ENCODE measurements at places on chromosomes 5 and 9. TPM values are rescaled to one million over a fixed set of nuclear protein-coding genes. Genes with fewer than 3 reads are reported as not detected.

- no peaks in the 10 kb centered on the region for H3K27me3 ChIP-seq
- no peak for DNase-seq
- H3K4me1 ChIP-seq = no peaks in the 10 kb centered on the region
- H3K27ac ChIP-seq = no peak overlapping the region
- H3K36me3 ChIP-seq = no peaks in the 10 kb centered on the region
Observed at GRCh38 chr5:94420885-94421284, 197.5 kb downstream of the KIAA0825 start.

DNA sequence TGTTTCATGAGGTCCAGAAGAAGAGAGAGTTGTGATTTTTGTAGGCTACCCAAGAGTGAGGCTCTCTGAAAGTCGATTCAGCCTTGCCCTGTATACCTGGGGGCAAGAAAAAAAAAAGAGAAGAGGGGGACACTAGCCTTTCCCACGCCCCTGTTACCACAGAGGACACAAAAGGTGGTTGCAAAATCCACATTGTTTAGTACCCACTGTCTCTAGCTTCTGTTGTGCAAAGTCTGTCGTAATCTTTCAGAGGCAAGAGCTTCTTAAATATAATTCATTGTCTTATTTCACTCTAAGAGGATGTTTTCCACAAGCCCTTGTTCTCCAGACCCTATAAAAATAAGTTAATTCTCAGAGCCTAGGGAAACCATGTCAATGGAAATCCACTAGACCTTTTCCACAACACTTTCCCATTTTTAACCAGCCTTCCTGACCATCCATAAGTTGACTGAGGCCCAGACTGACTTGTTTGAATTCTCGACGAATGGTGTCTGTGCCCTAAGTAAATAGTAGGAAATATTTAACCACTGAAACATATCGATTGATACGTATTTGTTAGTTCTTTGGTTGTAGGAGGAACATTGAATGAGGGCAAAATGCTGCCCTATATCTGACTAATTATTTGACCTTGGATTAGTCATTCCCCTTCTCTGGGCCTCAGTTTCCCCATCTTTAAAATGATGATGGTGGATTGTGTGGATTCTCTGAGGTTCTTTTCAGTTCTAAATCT, 182.7 kb downstream of the PAPPA start:
- no peaks in the 10 kb centered on the region for H3K27me3 ChIP-seq
- no peak overlapping the region for H3K4me3 ChIP-seq

The C1QTNF2 gene
- 2.6 TPM for total RNA-seq

The TMEM141 gene
- 34.5 TPM for total RNA-seq

DNA sequence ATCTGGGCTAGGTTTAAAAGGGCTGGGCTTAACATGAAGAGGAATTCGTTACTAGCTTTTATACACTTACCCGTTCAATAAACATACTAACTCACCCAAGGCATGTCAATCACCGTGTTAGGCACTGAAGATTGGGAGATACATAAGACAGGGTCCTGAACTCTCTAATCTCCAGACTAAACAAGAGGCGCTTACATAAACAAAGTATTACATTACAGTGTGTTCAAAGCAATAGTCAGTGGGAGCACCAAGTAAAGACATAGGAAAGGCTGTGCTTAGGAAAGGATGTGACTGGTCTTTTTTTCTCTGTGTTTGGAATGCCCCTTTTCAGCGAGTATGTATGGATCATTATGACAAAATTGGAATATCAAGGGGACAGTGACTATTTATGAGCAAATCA, 203.6 kb upstream of the ADRA1B start:
- no peaks in the 10 kb centered on the region for H3K36me3 ChIP-seq
- no peak overlapping the region for H3K4me3 ChIP-seq
- H3K27ac ChIP-seq = no peak overlapping the region

The LRRC19 gene
- not detected for total RNA-seq

DNA sequence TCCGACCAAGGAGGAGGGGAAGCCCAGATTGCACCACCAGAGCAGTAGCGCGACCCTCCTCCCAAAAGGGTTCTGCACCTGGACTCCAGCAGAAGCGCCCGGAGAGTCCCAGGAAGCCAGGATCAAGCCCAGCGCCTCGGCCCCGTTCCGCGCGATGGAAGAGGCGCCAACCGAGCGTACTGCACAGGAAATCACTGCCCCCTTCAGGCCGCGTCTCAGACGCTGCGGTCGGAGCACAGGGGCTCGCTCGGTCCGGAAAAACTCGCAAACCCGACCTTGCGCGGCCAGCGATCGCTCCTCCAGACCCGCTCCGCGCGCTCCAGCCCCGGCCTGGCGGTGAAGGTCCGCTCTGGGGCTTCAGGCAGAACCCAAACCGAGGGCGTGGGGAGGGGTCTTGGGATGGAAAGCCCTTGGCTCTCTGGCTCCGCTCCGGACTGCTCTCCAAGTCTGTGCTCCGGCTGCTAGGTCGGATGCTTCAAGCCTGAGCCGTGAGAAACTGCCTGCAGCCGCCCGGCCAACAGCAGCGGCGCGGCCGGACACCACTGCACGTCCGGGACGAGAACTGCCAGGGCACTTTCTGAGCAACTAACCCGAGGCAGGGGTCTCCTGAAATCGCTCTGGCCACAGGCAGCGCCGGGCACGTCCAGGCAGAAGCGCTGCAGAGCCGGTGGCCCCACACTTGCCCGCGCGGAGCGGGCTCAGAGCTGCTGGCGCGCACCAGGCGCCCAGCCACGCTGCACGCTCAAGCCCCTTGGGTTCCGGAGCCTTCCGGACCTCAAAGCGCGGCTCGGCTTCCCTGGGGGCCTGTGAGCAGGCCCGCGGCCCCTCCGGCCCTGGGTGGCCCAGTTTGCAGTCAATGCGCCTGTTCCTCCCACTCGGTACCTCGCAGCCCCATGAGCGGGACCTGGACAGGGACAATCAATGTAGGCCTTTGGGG, 1.3 kb downstream of the GABBR2 start:
- H3K27ac ChIP-seq = no peak overlapping the region
- peaks cover 27% of the 10 kb centered on the region for H3K27me3 ChIP-seq
- peak overlapping the region; percentile 29 for H3K4me3 ChIP-seq
- no peak for DNase-seq
